Mesenchymal stem cell (in vitro differentiated cells and primary cell): ENCODE measurements at places on chromosomes 4 and X.

DNA sequence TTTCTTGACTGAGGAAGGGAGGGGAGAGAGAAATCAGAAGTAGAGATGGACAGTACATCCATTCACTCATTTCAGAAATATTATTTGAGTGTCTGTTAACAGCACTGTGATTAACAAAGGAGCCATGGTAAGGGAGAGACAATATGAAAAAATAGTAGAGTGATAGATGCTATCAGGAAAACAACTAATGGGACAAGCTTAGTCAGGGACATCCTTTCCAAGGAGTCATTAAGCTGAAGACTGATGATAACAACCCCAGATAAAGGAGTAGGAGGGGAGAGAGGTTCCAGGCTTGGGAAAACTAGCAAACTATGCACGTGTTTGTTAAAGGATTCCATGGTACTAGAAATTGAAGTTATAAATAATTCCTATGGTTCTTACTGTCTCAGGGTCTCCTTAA is 122.2 kb downstream of the CBR4 start:
- no peak for DNase-seq

GRCh38 chr4:21901831-21902230 is 46.7 kb downstream of the KCNIP4 start:
- peak; percentile 18 for DNase-seq

DNA sequence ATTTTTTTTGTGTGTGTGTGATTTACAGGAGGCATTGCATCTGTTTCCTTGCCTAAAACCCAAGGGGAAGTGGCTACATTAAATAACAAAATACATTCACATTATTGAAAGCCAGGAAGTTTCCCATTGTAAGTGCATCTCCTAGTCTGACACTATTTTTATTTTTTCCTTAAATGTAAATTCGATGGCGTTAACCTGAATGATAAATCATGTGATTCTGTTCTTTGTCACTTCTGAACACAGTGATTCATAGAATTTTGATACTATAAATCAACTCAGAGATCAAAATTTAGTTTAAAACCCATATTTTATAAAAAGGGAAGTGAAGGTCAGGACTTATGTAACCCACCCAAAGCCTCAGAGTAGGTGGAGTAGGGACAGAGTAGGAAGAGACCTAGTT is 258.1 kb downstream of the GABRG1 start:
- no peak for DNase-seq

GRCh38 chr4:28760003-28760402 is 1899.4 kb downstream of the STIM2 start:
- no peak for DNase-seq

DNA sequence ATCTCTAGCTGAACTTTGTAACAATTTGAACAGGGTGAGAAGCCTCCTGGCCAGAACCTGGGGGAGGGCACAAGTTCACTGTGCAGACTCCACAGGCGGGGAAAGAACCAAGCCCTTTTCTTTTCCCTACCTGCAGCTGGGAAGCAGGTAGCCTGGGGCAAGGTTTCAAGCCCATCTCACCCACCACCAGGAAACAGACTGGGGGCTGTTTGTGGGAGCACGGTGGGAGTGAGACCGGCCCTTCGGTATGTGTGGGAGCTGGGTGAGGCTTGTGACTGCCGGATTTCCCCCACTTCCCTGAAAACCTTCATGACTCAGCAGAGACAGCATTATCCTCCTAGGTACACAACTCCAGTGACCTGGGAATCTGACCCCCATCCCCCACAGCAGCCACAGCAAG is 211.7 kb downstream of the ZNF674 start:
- no peak for DNase-seq

DNA sequence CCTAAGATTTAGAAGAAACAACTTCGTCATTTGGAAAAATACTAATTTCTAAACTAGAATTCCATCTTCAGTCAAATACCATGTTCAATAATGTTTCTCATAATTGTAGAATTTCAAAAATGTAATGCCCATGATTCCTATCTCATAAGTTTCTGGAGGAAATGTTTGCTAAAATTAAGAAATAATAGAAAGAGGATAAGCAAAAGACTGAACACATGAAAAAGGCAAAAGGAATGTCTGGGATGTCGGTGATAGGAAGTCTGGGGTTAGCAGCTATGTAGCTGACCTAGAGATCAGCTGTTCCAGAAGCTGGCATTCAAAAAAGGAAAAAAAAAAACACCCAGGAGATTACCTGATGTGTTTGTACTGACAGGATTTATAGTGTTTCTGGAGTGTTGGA is 18.9 kb upstream of the PCDH10 start:
- peak; percentile 16 for DNase-seq

DNA sequence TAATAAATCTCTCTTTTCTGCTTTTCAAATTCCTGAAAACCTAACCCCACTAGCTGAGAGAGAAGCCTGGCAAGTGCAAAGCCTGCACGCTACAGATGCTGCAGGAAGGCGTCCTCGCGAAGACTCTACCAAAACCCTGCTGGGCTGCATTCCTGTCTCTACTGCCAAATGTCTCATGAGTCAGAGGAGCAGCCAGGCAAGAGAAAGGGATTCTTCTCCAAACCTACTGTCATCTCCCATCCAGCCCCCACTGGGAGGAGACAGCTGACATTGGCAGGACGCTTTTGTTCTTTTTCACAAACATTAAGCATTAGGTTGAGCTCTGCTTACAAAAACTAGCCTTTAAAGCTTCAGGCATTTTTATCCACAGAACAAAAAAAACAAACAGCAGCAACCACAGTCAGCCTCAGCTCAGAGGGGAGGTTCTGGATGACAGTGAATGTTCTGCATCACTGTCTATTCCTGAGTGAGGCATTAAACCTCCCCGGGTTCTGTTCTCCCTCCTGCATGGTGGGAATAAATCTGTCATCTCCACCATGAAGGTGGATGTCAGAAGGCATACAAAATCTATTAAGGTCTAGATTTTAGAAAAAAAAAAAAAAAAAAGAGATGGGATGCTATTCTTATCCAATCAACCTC is 18.0 kb downstream of the CRMP1 start:
- no peak for DNase-seq

DNA sequence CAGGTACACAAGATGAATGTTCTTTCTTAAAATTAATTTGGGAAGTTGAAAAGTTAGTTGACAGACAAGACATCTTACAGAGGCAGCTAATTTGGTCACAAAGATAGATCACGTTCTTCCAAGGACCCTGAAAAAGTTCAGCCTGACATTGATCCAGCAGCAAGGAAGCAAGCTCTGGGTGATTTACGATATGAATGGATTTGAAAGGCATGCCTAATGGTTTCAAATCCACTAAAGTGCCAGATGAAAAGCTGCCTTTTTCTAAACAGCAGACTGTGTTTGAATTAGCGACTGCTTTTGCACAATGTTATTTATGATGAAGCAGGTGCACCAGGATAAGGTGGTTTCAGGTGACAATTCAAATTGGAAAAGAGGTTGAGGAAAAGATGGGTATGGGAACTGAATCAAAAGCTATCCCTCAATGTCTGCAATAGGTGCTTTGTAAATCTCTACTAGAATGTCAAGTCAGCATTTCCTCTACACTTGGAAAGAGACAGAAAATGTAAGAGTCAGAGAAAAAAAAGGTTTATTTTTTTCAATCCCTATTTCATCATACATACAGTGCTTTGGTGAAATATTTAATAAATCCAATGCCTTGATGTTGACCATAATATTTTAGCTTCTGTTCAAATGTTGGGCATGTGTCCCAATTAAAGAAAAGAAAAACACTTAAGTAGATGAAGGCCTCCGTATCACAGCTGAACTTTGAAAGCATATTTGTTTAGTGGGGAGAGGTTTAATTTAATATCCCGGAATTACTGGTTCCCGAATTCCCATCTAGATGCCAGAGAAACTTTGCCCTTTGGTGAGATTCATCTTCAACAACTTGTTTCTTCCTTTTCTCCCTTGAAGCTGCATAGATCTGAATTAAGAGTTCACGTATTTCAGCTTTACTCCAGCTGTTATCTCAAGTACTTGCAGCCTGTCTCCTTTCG is 6.0 kb downstream of the RASGEF1B start:
- DNase-seq: no peak

DNA sequence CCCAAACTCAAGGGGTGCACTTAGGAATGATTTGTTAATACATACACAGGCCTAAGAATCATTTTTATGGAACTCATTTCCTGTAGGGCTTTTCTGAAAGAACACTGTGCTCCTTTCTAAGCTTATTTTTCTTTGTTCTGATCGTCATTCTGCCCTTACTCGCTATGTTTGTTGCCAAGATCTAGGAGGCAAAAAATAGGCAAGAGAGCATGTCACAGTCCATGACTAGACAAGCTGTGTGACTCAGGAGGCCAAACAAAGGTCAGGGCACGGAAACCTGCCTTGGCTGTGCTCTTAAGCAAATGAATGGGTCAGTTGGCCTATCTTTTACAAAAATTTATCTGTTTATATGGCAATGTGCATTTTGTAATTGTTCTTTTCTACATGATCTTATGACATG is 42.5 kb upstream of the C1GALT1C1 start:
- DNase-seq: peak; percentile 44

DNA sequence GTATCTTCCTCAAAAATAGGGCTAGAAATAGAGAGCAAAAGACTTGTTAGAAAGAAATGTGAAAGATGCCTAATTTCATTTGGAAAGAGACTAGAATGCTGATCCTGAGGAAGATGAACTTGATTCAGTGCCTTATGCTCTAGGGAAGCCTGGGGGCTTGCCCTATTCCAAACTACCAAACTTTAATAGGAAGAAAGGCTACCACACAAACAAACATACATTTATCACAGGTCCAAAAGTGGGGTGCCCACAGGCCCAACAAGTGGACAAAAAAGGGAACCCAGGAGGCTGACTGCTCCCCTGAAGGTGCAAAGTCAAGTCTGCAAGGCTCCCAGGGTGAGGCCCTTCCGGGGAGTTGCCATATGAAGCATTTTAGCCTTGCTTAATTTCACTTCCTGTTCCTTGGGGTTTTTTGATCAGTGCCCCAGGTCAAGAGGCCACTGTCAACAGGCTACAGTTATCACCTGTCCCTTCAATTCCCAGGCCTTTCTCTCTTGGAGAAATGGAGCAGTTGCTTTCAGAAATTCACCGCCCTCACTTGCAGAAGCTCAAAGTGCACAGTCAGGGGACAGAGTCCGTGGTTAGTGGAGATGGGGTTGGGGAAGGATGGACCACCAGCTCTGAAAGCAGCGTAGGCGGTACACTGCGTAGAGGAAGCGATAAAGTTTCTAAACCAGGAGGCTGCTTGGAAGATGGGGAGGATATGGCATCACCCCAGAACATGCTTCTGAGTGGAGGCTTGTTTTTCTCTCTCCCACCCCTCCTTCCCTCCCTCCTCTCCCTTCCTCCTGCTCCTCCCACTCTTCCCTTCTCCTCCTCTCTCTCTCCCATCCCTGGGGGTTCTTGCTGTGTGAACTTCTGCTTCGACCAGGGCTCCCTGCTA is 36.4 kb downstream of the TMEM154 start:
- no peak for DNase-seq

DNA sequence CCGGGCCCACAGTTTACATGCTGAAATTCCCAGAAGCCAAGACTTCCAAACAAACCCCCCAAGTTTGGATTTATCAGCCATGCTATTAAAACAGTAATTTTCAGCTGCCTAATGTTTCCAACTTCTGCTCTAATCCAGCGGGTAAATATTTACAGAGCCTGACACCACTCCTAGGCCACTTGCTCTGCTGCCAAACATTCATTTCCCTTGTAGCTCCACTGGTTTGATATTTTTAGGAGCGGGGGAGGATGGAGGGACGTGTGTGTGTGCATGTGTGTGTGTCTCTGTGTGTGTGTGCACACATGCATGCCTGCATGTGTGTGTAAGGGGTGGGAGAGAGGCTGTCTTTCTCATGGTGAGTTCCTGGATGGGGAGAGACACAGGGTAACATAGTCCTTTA is 115.7 kb upstream of the PJA1 start:
- DNase-seq: no peak

GRCh38 chr4:122584519-122584918 is 36.3 kb downstream of the IL21 start:
- DNase-seq: peak; percentile 91

- DNase-seq: no peak
These were observed 208.6 kb upstream of the SLC7A11 start for GRCh38 chr4:138450546-138451275.

- DNase-seq: peak; percentile 23
These were observed 28.6 kb downstream of the SLC16A2 start for GRCh38 chrX:74449937-74450330.

DNA sequence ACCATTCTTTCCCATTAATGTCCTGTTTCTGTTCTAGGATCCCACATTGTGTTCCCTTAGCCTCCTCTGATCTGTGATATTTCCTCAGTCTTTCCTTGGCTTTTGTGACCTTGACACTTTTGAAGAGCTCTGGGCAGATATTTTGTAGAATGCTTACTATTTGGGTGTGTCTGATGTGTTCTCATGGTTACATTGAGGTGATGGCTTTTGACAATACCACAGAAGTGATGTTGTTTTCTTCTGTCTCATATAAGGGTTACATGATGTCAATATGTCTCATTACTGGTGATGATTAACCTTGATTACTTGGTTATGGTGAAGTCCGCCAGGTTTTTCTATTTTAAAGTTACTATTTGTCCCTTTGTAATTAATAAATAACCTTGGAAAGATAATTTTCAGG is 183.7 kb downstream of the SOWAHB start:
- no peak for DNase-seq

- peak; percentile 53 for DNase-seq
These were observed 49.0 kb upstream of the VEGFC start for GRCh38 chr4:176841711-176842112.

DNA sequence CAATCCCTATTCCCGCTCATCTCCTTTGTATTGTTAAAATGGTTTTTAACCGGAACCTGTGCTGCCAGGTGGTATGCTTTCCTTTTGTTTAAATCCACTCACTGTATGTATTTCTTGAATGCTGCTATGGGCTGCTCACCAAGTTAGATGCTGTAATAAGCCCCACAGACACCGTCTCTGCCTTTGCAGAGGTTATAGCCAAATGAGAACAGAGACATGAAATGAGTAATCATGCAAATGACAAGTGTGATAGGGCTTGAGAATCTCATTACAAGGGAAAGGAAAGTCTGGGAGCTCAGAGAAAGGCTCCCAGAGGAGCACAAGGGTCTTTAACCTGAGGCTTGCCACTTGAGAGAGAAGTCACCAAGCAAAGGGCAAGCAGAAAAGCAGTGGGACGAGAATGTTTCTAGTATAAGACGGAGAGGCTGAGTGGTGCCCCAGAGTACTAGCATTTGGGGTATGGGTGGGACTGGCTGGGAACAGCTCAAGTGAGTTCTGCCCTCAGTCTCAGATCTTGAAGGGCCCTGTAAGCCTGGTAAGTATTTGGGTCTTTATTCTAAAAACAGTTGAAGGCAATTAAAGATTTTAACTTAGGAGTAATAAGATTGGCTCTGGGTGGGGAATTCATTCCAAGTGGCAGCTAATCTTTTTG is 110.8 kb upstream of the H2AZ1 start:
- DNase-seq: no peak

GRCh38 chrX:101668143-101668542 is 8.5 kb upstream of the ARMCX2 start:
- no peak for DNase-seq

- DNase-seq: no peak
These were observed 327.9 kb upstream of the PITX2 start for GRCh38 chr4:110950731-110951130.

- peak; percentile 59 for DNase-seq
These were observed 139.4 kb downstream of the PJA1 start for GRCh38 chrX:69025802-69026301.

- DNase-seq: peak; percentile 21
These were observed 63.3 kb downstream of the KCNIP4 start for GRCh38 chr4:21885241-21885640.

GRCh38 chr4:338759-339097 is 1.1 kb downstream of the ZNF141 start:
- DNase-seq: peak; percentile 6

- no peak for DNase-seq
These were observed 114.5 kb downstream of the LARP7 start for GRCh38 chr4:112751447-112751846.

GRCh38 chrX:150897421-150898320 is 797 bp downstream of the CD99L2 start:
- DNase-seq: peak; percentile 45

- DNase-seq: peak; percentile 33
These were observed 234.8 kb downstream of the COL25A1 start for GRCh38 chr4:109067508-109068235.
